Hematopoietic multipotent progenitor cell treated with erythropoietin and hydrocortisone succinate and interleukin-3 and kit ligand, for 17 days (in vitro differentiated cells): ENCODE measurements at places on chromosomes 1 and 21.

DNA sequence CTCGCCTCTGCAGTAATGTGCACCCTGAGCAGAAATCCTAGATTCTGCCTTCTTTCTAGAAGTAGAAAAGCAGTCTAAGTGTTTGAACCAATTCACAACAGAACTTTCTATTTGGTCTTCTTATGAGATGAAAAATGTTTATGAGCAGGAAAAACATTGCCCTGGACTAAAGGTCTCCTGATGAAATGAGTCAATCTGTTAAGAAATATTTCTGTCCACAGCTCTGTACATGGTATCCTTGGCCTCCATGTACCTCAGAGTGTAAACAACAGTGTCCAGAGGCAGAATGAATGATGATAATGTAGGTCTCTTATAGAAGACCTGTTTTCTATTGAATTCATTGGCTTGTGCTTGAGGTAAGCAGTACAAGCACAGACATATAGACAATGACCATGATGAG is 6.2 kb upstream of the APCS start:
- DNase-seq: no peak

DNA sequence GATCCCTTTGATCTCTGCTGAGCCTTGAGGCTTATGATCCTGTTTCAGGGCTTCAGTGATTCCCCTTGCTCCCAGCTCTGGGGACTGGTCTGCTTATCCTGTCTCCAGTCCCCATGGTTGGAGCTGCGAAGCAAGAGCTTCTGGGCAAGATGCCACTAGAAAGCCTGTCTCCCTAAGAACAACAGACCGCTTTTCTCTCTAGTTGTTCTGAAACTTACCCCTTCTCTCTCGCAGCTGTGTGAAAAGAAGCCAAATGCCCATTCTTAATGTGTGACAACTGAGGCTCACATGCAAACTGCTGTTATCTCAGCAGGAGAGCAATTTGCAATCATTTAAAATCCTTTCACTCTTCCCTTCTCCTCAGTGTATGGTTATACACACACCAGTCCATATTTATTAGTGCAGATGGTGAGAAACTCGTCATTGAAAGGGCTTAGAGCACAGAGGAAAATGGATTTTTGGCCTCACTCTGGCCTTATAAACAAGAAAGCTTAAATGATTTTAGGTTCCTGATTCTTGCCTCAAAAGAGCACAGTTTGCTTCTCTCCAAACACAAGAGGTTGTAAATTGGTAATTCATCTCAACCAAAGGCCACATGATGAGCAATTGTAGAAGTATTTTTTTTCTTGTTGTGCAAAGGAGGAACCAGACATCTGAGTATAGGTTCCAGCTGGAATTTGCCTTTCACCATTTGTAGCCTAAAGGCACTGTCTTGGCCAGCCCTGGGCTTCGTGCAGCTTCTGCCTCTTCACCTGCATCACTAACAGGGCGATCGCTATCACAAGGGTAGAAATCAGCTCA is 179.2 kb upstream of the LMO4 start:
- DNase-seq: no peak

DNA sequence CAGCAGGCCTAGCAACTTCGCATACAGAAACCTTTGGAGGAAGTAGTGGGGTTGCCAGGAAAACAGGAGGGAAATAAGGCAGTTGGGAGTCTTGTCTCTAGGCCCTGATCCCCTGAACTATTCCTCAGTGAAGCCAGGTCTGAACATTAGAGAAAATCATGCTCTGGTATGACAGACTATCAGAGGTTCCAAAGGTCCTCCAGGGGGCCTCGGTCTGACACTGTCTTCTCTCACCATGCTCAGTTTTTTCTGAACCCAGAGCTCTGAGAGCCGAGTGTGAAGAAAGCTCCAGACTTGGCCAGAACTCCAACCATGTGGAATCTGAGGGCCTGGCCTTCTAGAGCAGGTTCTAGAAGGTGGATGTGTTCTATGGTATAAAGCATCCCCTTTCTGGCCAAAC is 4.0 kb downstream of the TOMM40L start:
- no peak for DNase-seq

DNA sequence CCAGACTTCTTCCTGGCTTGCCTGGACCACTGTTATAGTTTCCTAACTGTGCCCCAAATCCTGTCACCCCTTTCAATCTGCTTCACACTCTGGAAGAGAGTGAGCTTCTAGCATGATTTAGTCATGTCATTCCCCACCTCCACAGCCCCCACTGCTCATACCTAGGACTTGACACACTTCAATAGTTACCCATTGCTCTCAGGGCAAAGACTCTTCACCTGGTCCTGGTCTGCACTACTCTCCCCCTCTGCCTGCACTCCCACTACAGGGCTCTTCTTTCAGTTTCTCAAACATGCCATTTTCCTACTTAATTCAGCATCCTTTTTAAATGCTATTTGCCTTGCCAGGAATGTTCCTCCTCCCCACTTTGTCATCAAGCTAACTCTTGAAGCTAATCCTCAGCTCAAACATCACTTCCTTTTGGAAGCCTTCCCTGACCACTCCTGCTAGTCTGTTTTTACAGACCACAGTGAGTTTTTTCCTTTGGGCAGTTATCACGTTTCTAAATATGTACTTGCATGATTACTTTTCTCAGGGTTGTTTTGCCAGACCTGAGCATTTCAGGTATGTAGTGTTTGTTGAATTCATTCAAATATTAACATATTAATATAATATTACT is 24.7 kb downstream of the CYP2J2 start:
- no peak for DNase-seq

GRCh38 chr1:22781483-22781882 is 70.8 kb downstream of the EPHB2 start:
- DNase-seq: no peak

DNA sequence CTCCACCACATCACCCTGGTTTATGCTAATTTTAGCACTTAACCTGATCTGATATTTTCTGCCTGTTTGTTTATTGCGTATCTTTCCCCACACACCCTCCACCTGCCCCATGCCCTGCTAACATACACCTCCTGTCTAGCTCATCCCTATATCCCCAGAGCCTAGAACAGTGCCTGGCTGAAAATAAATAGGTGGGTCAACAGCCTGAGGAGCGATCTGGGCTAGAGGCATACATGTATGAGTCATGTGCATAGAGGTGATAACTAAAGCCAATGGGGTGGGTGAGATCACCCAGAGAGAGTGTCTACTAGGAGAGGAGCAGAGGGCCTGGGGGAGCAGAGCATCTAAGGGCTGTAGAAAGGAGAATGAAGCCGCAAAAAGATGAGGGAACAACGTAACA is 2.7 kb downstream of the HTR1D start:
- no peak for DNase-seq

- no peak for DNase-seq
Observed at GRCh38 chr1:204358605-204359004, 1.1 kb downstream of the PLEKHA6 start.

DNA sequence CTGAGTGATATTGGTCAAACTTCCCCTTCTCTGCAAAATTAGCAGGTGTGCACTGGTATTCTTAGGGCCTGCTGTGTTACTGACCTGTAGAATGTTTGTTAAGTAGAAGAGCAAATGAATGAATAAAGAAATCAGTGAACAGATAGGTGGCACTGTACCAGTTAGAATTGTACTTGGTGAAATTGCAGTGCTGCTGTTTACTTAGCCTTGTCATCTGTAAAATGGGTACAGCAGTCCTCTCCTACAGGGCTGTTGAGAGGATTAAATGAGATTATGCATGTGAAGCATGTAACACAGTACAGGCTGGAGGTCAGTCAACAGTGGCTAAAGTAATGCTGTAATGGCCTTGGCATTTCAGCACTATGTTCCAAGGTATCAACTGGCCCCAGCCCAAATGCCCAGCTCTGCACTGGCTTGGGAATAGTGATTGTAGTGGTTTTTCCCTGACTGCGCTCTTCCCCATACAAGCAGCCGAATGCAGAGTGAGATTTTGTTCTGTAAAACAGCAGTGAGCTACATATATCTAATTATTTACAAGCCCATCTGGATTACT is 10.5 kb downstream of the VANGL1 start:
- no peak for DNase-seq

DNA sequence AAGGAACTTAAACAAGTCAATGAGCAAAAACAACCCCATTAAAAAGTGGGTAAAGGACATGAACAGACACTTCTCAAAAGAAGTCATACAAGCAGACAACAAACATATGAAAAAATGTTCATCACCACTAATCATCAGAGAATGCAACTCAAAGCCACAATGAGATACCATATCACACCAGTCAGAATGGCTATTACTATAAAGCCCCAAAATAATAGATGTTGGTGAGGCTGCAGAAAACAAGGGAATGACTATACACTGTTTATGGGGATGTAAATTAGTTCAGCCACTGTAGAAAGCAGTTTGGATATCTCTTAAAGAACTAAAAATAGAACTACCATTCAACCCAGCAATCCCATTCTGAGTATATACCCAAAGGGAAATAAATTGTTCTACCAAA is 51.2 kb downstream of the MRPL39 start:
- no peak for DNase-seq

- no peak for DNase-seq
Observed at GRCh38 chr1:152442765-152443164, 28.7 kb upstream of the CRNN start.

DNA sequence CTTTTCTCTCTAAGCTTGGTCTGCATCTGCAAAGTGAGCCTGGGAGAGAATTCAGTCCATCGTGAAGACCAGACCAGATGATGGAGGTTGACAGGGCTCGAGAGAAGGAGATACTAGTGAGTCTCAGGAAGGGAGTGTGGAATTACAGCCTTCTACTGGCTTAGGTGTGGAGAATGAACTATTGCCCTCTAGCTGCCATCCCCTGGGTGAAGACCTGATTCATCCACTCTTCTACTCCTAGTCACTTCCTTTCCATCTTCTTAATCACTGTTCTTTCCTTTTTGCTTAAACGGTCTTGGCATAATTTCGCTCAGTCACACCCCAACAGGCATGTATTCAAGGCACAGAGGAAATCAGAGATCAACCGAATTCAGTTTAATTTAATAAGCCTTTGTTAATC is 34.0 kb upstream of the HSD17B7 start:
- no peak for DNase-seq

- DNase-seq: no peak
Observed at GRCh38 chr1:24769656-24770651, 24.7 kb downstream of the CLIC4 start.
